ENCODE measurements at places on chromosomes 16 and 17.

DNA sequence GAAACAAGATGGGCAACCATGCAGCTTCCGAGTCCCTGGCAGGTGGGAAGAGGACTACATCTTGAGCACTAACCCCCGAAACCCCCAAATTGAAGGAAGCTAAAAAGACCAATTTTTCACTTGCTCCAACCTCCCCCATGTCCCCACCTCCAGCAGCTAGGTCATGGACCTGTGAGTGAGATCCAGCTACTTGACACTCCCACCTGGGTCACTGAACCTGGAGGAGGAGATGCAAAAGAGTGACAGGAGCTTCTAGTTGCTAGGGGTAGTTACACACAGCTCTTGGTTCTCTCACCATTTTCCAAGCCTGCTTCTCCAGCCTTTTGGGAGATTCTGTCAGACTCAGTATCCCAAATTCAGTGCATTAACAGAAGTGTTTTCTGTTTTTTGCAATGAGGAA, 11.2 kb downstream of the PDZD9 start:
- no peak for DNase-seq

DNA sequence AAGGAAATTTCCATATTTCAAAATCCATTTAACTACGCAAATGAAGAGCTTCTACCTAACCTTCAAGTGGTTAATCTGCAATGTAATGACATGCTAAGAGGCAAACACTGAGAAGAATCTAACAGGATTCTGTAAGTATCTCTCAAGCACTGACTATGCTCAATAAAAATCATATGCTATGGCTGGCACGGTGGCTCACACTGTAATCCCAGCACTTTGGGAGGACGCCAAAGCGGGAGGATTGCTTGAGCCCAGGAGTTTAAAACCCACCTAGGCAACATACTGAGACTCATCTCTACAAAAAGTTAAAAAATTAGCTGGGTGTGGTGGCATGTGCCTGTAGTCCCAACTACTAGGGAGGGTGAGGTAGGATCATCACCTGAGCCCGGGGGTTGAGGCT, 32.7 kb downstream of the GNA13 start:
- DNase-seq = no peak

GRCh38 chr17:59002848-59003247, 103.8 kb downstream of the TRIM37 start:
- DNase-seq = no peak

DNA sequence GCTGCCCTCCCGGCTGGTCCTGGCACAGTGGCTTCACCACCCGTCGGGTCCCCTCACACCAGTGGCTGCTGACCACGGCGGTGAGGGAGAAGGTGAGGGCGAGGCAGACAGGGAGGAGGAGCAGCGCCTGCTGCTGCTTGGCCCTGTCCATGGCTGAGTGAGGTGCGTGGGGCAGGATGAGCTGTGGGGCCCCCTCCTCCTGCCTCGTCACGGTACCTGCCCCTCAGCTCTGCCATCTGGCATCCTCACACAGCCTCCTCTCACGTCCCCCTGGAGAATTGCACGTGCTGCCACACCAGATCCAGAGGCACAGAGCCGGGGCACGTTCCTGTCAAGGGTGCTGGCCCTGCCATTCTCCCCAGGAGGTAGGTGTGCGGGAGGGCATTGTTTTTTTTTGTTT, at the start of gene GSG1L2:
GSG1L2 (minus strand) TSS at position 159 of the 400 bp plus-strand sequence; CDS start at position 151, 8 bp downstream.
- DNase-seq = no peak

- DNase-seq = no peak
Measured at GRCh38 chr16:12763517-12763916, 40.2 kb downstream of the CPPED1 start.

DNA sequence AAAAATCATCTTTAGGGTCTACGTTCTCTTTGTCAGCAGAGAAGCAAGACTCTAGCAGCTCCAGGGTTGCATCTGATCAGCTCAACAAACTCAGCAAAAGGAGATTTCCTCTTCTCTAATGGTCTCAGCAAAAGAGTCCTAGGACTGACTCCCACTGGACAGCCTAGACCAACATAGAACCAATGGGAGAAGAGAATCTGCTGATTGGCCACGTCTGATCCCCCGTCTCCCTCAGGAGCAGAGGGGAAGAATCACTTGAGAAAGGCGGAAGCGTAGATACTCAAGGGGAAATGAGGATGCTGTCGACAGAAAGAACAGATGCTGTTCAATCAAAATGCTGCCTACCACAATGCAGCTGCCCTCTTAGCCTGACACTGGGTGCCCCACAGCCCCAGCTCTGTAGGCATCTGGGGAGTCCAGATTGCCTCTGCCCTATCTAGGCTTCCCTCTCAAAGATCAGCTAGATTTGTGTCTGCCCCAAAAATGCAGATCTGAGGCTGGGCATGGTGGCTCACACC, 31.5 kb upstream of the EMP2 start:
- DNase-seq = no peak

DNA sequence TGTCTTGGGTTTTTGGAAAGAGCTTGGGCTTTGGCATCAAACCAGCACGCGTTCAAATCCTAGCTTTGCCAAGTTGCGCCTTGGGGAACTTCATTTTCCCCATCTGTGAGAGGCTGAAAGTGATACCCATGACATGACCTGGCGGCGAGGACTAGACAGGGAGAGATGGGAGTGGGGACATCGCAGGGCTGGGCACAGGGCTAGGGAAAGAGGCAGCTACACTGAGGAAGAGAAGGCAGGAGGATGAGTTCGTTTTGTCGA, 202.9 kb downstream of the IRF8 start:
- DNase-seq = no peak

DNA sequence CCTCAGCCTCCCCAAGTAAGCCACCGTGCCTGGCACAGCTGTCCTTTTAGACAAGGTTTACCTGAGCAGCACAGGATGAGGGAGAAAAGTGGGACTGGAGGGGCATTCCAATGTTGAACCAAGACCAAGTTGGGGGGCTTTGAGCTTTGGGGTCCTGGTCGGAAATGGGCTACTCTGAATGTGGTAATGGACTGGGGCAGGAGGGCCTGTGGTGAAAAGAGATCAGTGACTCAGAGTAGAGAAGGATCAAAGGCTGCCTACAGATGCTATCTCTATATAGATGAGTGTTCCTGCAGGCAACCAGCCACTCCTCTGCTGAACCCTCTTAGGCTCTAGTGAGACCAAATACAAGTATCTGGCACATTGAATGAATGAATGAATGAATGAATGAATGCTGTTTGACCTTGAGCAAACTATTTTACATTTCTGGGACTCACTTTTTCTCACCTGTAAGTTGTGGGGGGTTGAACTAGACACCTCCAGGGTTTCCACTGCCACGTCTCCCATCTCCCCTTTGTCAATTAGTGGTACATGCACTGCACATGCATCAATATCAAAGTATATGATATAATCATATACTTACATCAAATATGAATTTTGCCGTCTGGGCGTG, 26.3 kb upstream of the ETV4 start:
- no peak for DNase-seq

DNA sequence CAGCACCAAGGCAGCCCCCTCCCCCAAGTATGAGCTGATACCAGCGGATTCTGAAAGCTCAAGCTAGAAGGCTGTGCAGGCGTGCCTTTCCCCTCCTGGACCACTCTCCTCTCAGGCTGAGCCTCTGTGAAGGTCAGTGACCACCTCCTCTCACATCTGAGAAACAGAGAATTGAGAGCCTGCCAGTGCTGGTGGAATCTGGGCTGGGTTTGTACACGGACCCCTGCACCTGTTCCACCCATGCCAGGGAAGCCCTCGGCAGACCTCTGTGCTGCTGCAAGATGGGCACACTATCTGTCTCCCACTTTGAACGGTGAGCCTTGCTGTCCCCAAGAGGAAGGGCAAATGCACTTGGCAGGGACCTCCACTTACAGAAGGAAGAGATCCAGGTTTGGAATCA, 54.7 kb upstream of the SDK2 start:
- no peak for DNase-seq

DNA sequence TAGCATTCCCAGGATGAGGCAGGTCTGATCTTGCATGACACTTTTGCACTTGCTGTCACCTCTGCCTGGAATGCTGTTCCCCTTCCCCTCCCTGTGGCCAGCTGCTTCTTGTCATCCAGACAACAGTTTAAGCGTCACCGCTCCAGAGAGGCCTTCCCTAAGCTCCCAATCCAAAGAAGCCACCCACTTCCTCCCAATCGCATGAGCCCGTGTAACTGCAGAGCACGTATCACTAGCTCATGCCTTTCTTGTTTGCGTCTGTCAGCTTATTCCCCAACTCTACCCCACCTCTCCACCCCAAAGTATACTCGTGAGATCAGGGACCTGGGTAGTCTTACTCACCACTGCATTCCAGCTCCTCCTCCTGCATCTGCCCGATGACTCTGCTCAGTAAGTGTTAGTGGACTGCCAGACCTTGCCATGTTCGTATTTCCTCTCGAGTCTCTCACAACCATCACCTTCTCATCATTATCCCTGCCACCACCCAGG, 92.8 kb downstream of the GAS7 start:
- DNase-seq = no peak

- DNase-seq = no peak
Measured at GRCh38 chr16:63938661-63939060, 1183.2 kb downstream of the CDH11 start.

DNA sequence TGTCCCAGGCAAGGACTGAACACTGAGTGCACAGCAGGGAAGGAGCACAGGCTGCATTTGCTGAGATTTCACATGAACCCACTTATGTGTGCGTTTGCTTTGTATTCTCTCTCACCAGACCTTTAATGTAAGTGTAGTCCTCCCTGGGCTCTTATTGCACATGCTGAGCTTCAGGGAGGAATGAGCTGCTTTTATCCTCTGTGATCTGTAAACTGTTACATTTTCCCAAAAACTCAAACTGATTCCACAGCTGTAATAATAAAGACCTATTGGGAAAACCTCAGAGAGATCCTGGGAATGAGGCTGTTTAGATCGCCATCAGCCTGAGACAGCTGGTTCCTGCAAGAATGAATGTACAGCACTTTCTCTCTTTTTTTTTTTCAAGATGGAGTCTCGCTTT, 53.6 kb upstream of the ADORA2B start:
- no peak for DNase-seq

GRCh38 chr16:64380751-64381150, 741.1 kb downstream of the CDH11 start:
- DNase-seq = no peak

DNA sequence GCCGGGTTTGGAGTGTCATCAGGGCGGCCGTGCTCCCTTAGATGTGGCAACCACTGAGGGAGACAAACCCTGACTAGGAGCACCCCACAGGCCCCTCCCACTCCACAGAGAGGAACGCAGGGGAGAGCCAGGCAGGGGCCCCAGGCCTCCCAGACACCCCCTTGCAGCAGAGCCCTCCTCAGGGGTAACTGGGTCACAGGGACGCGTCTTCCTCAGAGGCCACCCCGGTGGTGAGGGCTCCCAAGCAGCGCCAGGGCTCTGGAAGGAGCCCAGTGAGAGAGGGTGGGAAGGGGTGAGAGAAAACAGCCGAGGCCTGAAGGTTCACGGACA, 11.4 kb downstream of the FSCN2 start:
- no peak for DNase-seq

DNA sequence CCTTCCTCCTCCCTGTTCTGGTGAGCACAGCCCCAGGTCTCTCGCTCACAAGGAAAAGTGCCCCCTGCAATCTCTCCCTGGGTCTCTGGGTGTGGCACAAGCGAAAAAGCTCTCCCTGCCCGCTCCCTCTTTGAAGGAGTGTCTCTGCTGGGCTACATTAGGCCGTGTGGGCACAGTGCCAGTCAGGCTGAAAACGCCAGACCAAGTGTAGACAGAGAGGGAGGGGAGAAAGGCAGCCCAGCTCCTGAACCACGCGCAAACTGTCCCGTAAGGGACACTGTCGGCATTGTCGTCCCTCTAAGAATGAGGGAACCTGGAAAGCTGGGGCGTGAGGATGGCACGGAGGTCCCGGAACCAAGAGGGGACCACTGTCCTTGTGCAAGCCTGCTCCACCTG, 3.9 kb downstream of the SMIM5 start:
- DNase-seq = no peak

GRCh38 chr17:42453439-42453838, 5.2 kb upstream of the ATP6V0A1 start:
- peak; percentile 98 for DNase-seq

- DNase-seq = no peak
Measured at GRCh38 chr16:66166490-66166889, 200.0 kb upstream of the CDH5 start.

- no peak for DNase-seq
Measured at GRCh38 chr17:77756846-77757560, 201.5 kb upstream of the TNRC6C start.

GRCh38 chr17:77948690-77949114, 9.8 kb upstream of the TNRC6C start:
- DNase-seq = no peak

DNA sequence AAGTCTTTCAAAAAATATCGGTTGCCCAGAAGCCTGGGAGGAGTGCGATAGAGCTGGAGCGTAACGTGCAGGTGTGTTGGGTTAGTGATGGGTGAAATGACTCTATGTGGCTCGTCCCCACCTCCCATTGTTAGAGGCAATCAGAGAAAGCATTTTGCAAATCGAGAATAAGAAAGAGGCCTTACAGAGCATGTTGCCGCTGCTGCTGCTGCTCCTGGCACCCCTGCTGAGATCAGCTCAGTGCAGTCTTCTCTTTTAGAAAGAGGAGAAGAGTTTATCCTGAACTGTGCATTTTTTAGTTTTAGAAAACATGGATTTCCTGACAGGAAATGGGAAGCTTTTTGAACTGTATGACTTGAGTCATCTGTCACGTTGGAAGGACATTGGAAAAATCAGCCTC, 774.5 kb upstream of the RBFOX1 start:
- no peak for DNase-seq

- no peak for DNase-seq
Measured at GRCh38 chr16:31268891-31269290, 9.1 kb downstream of the ITGAM start.

- no peak for DNase-seq
Measured at GRCh38 chr17:81049973-81050551, 15.1 kb downstream of the BAIAP2 start.

GRCh38 chr16:83134638-83135037, 507.9 kb downstream of the CDH13 start:
- no peak for DNase-seq

DNA sequence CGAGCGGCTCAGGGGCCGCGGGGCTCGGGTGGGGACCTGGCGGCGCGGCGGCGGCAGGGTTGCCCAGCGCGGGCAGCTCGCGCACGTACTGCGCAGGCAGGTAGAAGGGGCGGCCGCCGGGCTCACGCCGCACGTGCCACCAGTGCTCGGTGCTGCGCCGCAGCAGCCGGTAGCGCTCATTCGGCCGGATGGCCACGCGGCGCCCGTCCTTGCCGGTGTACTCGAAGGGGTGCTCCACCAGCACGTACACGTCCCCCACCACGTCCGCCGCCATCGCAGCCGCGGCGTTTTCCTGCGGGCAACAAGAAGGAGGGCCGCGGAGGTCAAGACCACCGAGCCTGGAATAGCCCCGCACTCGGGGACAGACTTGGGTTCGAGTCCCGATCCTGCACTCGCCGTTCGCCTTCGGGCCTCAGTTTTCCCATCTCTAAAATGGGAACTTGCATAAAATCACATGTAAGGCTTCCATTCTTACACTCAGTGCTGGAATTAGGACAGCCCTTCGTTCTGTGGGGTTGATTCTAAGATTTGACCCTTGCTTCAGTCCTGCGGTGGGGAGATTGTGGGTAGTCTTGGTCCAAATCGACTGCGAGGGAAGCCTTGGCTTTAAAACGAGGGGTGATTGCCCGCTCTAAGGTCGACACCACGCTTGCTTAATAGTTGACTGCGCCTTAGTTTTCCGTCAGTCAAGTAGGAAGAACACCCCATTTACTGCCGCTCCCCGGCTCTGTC, 2.5 kb downstream of the ARHGAP27 start:
- no peak for DNase-seq

Measured in AML-193 (cell line).